ENCODE measurements at places on chromosomes 7 and 10.

GRCh38 chr10:36450380-36450779 is 675.0 kb upstream of the ANKRD30A start:
- no peak for DNase-seq

DNA sequence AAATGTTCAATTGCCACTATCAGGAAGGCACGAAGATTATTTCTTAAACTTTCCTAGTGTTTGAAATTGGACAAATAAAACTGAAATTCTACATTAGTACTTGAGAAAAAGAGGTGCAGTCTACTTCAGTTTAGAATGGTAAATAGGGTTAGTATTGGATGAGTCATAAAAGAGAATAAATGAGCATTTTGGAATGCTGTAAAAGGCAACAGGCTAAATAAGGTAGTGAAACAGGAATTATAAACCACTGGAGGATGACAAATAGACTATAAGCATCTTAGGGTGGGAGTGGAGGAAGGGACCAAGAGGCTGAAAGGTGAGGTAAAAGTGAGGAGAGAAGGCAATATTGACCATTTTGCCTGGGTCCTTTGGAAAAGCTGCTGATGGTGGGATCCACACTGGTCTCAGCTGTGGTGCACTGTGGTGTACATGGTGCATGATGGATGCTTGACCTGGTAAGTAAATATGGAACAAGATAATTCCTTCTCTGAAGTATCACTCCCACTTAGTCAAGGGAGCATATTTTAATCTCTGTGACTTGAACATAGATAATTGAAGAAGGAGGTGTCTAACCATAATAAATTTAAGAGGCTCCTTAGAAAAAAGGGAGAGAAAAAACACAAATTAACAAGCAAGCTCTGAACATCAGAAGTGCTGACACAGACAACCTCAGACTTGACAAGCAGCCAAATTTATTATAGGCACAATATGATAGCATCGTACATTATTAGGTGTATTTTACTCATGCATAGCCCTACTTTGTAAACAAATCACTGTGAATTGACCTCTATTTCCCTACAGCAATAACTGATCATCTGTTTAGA is 76.4 kb upstream of the SCIN start:
- DNase-seq, result no peak

DNA sequence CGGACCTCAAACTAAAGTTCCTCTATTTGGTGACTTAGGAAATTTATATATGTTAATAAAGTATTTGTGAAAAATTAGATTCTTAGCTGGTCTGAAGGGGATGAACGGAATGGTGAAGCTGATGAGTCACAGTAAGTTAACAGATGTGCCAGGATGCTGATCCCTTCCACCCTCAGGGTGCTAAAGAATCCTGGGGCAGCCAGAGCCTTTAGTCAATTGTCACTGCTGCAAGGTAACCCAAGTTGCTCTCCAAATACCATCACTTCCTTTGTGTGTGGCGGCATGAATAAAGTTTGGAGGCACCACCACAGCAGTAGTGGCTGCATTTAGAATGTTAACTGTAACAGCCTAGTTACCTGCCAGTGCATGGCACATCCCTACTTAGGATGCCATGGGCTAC is 222.6 kb upstream of the PPP1R3A start:
- DNase-seq, result no peak

GRCh38 chr7:133237545-133237944 is 15.3 kb upstream of the EXOC4 start:
- DNase-seq, result no peak

- DNase-seq, result no peak
Observed at GRCh38 chr10:73838008-73838567, 26.7 kb upstream of the NDST2 start.

- no peak for DNase-seq
Observed at GRCh38 chr10:32199714-32200394, 143.6 kb upstream of the KIF5B start.

GRCh38 chr7:28208506-28208905 is 27.9 kb upstream of the JAZF1 start:
- no peak for DNase-seq

GRCh38 chr7:13774976-13775375 is 214.5 kb downstream of the ETV1 start:
- no peak for DNase-seq

- DNase-seq, result no peak
Observed at GRCh38 chr10:113384181-113384580, 168.7 kb upstream of the HABP2 start.

DNA sequence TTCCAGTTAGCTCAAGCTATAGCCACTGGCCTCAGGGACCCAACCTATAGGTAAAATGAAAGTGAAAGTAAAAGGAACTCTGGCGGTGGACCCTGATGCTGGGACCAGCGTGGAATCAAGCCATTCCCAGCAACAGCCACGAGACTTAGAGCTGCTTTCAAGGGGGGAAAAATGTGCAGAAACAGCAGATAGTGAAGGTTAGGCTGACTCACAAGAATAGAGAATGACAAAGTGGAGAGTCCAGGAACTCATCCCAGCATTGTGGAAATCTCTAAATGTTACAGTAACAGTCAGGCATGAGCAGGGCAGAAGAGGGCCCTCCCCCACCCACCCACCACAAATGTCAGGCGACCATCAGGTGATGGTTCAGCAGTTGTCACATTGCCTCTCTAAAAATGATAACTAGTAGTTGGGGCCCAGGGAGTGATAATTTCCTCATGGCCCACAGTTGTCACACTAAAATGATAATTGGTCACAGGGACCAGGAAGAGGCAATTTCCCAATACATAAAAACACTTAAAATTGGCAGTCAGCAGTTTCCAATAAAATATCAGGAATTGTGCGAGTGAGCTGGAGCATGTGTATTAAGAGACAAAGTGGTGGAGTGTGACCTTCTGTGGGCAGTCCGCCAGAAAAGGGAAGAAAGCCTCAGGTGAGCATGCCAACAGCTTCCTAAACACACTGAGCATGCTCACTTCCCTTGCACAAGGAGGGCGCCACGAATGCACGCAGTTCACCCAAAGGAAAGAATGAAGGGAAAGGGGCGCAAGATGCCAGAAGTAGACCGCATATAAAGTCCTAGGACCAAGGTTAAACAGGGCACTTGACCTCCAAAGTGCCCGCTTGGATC is 129.8 kb upstream of the PPP1R3A start:
- no peak for DNase-seq

- DNase-seq, result no peak
Observed at GRCh38 chr7:27051451-27051850, 44.3 kb downstream of the HOXA1 start.

DNA sequence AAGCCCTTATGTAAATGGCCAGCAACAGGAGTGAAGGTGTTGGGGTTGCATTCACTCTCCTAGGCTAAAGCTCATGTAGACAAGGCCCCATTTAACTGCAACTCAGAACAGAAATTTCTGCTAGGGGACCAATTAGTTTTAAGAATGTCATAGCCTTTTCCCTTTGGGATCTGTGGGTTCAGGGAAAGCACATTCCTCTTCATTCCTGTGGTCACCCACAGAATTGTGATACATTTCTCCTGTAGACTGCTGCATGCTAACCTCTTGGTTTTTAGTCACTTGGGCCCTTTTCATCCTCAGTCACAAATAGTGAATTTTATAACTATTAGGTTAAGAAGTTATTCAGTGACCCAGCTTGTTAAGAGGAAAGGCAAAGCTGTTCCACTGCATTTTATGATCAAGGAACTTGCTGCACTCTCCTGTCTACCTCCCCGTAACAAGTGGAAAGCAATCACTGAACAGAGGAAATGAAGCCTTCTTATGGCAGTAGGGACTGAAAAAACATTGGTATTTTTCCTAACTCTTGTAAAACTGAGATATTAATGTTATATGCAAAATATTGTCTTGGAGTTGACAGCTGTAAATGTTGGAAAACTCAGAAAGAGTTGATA is 124.9 kb downstream of the SND1 start:
- DNase-seq, result no peak

DNA sequence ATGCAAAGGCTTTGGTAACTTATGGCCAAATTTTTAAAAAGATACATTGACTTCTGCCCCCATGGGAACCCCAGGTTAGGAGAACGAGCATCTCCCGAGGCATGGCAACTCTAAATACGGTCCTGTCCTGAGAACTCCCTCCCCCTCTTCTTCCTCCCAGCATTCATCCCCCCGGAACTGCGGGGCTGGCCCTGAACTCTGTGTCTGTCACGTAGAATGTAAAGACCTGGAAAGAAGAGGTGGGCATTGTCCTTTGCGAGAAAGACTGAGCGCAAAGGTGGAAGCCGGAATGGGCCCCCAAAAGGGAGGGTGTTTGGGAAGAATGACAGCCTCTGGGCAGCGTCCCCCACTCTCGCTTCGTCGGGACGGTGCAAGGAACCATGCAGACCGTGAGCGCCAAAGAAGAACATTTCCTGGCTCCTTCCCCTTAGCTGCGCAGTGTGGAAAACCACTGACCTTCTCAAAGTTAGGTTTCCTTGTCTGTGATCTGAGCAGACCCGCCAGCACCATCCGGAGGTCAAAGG is 21.0 kb downstream of the SHH start:
- no peak for DNase-seq

DNA sequence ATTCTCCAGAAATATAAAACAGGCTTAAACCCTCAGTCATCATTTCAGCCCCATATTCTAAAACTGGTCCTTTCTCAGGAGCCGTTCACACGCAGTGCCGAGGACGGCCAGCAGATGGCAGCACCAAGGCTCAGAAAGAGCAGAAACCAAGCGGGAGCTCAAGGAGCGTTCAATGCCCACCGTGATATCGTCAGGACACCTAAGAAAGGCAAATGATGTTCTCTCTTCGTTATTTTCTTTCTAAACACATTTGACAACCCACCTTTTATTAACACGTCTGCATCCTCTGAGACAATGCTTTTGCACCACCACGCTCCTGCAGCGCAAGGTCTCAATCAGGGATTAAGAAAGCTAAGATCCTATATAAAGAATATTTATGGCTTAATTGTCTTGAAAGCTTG is 45.7 kb upstream of the RBM33 start:
- peak; percentile 74 for DNase-seq

DNA sequence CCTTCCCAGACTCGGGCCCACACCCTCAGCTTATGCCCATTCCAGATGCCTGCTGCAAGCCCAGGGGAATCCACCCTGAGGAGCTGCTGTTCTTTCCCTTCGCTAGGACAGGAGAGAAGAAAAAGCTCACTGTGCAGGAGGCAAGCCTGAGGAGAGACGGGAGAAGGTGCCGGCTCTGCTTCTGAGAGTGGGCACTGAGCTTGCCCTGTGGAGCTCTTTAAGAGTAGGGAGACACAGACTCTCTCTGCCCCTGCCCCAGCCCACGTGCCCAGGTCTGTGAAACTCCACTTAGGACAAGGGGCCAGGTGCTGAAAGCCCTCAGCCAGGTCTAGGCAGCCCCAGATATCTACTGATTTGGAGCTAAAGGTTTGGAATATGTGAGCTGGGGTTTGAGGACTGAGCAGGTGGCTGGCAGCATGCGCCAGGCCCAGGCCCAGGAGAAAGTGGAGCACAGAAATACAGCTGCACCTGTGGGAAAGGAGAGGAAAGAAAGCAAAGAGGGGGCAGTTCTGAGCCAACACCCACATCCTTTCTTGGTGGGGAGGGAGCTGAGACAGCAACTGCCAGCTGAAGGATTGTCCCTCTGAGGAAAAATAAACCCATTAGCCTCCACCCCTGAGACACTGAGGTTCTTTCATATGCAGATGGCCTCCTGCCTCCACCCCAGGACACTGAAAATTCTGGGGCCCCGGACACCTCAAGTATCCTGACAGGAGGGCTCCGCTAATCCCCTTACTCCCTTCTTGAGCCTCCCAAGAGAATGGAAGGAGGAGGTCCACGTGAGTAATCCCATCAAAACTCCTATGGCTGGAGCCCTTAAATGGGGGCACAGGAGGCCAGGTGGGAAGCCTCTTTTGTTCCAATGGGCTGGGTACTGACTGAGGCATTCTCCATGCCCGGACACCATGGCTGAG is 7.3 kb downstream of the POLL start:
- DNase-seq, result no peak

DNA sequence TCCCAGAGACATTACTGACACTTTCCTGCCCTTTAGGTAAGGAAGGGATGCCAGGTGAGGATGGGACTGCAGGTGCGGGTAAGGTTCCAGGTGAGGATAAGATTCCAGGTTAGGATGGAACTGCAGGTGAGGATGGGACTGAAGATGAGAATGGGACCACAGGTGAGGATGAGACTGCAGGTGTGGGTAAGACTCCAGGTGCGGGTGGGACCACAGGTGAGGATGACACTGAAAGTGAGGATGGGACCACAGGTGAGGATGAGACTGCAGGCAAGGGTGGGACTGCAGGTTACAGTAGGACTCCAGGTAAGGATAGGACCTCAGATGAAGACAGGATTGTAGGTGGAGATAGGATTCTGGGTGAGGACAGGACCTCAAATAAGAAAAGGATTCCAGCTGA is 322.3 kb downstream of the WDR37 start:
- DNase-seq, result no peak

GRCh38 chr10:71638064-71638821 is 81.3 kb downstream of the C10orf105 start:
- DNase-seq, result no peak

Measured in T-cell (primary cell).